Activated T-cell treated with anti-CD3 and anti-CD28 coated beads, Interleukin-2, amount 50 U/mL, for 72 hours (primary cell): ENCODE measurements at places on chromosomes 2 and 18. TPM values are rescaled to one million over a fixed set of nuclear protein-coding genes. Genes with fewer than 3 reads are reported as not detected.

CHST9 gene
- total RNA-seq, result not detected

TMEM169 gene
- total RNA-seq, result 1.6 TPM

TUBA3D gene
- total RNA-seq, result not detected

TET3 gene
- total RNA-seq, result 18.6 TPM

GCFC2 gene
- 18.4 TPM for total RNA-seq

HOXD10 gene
- not detected for total RNA-seq

FARSB gene
- total RNA-seq, result 31.5 TPM

C2orf68 gene
- total RNA-seq, result 48.9 TPM

RTP5 gene
- total RNA-seq, result 0.56 TPM

SERPINB10 gene
- total RNA-seq, result 2.8 TPM

LIMS4 gene
- 1.1 TPM for total RNA-seq

ANO7 gene
- total RNA-seq, result 0.90 TPM

LAMA3 gene
- not detected for total RNA-seq

GNLY gene
- total RNA-seq, result 23.8 TPM

SPP2 gene
- not detected for total RNA-seq

DNA sequence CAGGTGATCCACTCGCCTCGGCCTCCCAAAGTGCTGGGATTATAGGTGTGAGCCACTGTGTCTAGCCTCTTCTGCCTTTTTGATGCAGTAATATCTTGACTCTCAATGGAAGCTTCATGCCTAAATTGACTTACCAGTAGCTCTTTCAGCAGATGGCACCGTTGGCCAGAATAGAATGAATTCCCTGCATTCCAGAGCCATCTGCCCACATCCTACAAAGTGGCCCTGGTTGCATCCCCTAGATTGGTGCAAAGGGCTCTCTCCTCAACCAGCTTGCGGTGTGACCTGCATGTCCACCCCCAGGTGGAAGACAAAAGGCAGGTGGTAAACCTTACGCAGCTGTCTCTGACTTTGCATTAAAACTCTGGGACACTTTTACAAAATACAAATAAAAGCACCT lies 4.4 kb upstream of the PARD6G start:
- no peak for DNase-seq

- DNase-seq, result no peak
Measured at GRCh38 chr18:43819397-43819796, 542.1 kb upstream of the SYT4 start.

- DNase-seq, result no peak
Measured at GRCh38 chr2:6934345-6934744, 17.1 kb downstream of the RNF144A start.

GRCh38 chr18:13320891-13321425 lies 102.4 kb downstream of the LDLRAD4 start:
- DNase-seq, result no peak

- DNase-seq, result no peak
Measured at GRCh38 chr18:42281851-42282250, 326.8 kb downstream of the PIK3C3 start.

DNA sequence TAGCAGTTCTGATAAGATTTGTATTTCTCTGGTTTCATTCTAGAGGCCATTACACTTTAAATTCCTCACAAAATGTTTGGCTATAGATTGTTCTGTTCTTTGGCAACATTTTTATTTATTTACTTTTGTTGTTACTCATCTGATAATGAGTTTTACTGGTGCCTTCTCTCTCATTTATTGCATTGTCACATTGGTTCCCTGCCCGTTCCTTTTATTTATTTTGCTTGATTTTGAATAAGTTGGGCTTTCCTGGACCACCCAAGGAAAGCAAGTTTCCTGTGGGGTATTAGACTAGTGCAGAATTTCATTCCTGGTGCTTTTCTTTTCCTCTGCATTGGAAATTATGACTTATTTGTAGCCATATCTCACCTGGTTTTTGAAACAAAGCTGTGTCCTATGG lies 232.0 kb downstream of the SOCS6 start:
- DNase-seq, result no peak

GRCh38 chr2:88521445-88522073 lies 69.1 kb upstream of the FOXI3 start:
- no peak for DNase-seq

- no peak for DNase-seq
Measured at GRCh38 chr18:77135339-77136075, 2.9 kb upstream of the MBP start.

GRCh38 chr18:37336568-37337285 lies 228.9 kb downstream of the CELF4 start:
- no peak for DNase-seq

DNA sequence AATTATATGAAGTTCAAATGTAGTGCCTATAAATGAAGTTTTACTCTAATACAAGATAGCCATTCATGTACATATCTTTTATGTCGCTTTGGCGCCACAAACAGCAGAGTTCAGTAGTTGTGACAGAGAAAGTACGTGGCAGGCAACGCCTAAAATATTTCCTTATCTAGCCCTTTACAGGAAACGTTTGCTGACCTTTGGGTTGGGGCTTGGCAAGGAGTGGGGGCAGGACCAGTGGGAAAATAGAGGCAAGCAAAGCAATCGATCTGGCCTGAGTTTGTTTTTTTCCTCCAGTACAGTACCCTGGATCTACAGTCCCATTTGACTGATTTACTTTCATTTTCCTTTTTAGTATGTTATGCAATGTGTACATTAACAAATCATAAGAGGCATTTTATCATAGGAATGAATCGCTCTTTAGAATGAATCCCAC lies 13.1 kb downstream of the CCDC68 start:
- peak; percentile 9 for DNase-seq

- DNase-seq, result no peak
Measured at GRCh38 chr2:2232167-2232566, 98.9 kb downstream of the MYT1L start.

GRCh38 chr2:219575566-219576504 lies 3.7 kb downstream of the INHA start:
- no peak for DNase-seq

DNA sequence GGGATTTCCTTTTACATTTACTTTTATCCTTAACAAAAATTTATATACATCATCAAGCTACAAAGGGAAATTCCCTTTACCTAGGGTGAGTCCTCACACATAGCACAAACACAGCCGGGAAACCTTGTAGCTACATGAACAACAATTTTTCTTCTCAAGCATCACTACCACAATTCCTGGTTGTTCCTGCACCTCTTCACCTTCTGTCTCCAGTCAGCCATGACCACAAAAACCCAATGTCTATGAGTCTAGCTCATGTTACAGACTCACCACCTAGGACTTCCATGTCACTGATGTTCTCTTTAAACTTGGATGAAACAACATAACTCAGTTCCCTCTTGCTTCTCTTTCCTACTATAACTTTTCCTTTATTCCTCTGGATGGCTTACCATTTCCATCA lies 460.4 kb downstream of the MBD2 start:
- DNase-seq, result no peak

DNA sequence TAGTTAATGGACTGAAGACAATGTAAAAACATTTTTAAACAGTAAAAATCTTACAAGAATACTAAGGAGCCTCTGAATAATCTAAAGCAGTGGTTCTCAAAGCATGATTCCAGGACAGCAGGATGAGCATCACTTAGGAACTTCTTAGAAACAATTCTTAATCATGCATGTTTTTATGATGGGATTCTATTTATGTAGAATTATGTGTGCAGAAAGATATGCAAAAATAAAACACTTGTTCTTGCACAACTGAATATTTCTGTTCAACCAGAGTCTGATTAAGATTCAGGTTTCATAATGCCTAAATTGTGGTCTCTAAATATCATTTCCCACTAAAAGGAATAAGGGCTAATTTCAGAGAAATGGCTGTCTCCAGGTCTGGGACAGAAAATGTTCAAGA lies 69.2 kb upstream of the MTIF2 start:
- no peak for DNase-seq

GRCh38 chr2:930935-931334 lies 19.7 kb upstream of the SNTG2 start:
- DNase-seq, result no peak

- DNase-seq, result no peak
Measured at GRCh38 chr2:100119235-100119634, 23.2 kb downstream of the AFF3 start.

DNA sequence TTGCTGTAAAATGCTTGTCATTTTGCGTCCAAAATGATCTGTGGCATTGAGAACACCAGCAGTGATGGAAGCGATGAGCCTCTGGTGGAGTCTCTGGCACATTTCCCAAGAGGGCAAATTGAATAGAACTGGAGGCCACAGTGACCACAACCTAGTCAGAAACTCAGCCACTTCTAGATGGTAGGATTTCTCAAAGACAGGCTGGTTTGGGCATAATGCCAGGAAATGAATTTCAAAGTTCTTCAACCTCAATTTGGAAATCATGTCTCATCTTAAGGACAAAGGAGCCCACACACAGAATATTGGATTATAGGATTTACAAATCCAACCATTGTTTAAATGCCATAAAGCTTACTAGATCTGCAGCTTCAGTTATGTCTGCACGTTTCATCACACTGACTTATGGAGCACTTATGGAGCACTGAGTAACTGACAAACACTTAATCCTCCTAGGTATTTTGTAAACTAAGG lies 132.1 kb downstream of the COL6A3 start:
- no peak for DNase-seq

DNA sequence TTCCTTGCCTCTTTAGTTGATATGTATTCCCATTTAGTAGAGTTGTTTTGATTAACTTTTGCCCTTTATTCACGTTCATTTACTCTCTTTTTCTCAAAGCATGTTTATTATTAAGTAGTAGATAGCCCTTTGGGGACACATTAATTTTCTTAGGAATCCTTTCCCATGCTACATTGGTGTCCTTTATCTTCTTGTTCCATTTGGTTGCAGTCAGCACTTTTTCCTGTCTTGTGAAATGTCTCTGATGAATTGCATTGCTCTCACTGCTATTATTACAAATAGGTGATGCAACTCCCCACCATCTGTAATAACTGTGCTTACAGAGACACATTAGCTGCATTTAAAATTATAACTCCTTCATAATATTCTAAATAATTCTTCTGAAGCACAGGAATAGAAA lies 428.5 kb upstream of the CNTNAP5 start:
- DNase-seq, result no peak

DNA sequence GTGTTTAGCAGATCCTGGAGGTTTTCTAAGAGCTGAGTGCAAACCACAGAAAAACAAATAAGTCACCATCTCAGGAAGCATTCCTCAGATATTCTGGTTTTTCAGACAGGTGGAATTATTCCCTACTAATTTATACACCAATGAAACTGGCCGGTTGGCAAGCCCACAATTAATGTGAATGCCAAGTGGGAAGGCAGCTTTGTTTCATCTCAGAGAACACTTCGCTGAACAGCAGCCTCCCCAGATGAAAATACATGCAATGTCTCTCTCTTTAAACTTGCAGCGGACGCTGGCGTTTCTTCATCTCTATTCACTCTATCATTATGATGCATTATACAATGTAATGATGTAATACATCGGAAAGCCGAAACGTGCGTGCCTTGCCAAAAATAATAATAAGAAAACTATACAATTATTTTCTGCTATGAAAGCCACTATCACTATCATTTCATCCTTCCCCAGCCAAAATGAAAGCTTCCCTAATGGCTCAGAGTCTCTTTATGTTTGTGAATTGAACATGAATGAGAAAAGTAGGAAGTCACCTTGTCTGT lies 649.4 kb downstream of the BCL11A start:
- DNase-seq, result no peak

- DNase-seq, result no peak
Measured at GRCh38 chr2:144215701-144216675, 303.9 kb downstream of the ZEB2 start.

DNA sequence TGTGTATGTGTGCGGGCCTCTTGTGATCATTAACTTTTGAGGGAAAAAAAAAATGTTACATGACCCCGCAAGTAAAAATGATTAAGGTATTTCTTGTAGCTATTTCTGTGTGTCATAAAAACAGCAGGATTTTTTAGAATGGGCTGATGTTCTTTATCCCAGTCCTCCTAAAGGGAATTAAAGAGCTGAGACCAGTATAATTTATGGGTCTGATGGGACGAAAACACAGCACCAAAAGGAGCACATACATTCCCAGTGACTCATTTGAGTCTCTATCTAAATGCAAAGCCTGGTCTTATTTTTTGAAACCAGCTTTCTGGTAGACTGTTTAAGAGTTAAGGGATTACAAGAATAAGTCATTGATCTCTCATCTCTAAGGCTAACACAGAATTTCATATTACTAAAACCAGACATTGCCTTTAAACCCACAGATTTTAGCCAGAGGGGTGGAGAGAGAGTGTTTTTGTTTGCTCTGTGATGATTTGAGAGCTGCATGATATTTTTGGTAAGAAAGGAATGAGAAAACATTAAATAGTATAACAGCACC lies 342.3 kb upstream of the EPHA4 start:
- no peak for DNase-seq

- DNase-seq, result no peak
Measured at GRCh38 chr2:207227062-207227748, 61.5 kb upstream of the KLF7 start.

DNA sequence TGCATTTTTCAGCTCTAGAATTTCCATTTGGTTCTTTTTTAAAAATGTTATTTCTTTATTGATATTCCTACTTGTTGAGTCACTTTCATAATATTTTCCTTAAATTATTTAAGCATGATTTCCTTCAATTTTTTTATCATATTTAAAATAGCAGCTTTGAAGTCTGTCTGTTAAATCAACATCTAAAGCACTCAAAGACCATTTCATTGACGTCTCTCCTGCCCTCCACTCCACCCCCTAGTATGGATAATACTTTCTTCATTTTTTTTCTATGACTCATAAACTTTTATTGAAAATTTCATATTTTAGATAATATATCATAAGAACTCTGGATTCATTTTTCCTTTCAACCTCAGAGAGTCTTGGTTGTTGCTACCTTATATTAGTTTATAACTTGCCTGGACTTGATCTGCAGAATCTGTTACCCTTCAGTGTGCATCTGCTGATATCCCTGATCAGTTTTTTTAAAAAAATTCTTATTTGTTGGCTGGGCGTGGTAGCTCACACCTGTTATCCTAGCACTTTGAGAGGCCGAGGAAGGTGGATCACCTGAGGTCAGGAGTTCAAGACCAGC lies 59.0 kb upstream of the ZNF396 start:
- no peak for DNase-seq

- no peak for DNase-seq
Measured at GRCh38 chr2:97808816-97809215, 95.4 kb downstream of the ZAP70 start.

DNA sequence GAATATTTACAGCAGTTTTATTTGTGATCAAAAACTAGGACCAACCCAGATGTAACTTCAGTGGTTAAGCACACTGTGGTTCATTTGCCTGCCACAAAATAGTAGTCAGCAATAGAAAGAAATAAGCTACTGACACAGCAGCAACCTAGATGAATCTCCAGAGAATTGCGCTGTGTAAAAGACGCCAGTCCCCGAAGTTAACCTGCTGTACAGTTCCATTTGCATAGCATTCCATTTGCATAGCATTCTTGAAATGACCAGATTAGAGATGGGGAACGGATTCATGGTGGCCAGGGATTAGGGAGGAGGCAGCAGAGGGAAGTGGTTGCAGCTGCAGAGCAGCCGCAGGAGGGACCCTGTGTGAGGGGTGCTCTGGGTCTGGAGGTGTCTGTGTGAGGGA lies 39.3 kb upstream of the NFATC1 start:
- no peak for DNase-seq

GRCh38 chr2:187081461-187081860 lies 232.5 kb upstream of the ZSWIM2 start:
- DNase-seq, result no peak

GRCh38 chr18:71760541-71760940 lies 783.6 kb downstream of the CBLN2 start:
- no peak for DNase-seq

GRCh38 chr2:196295005-196295404 lies 123.6 kb upstream of the STK17B start:
- no peak for DNase-seq

GRCh38 chr18:53819671-53820070 lies 404.8 kb downstream of the MBD2 start:
- DNase-seq, result no peak
